Stimulated activated CD4-positive, alpha-beta T cell treated with anti-CD3 and anti-CD28 coated beads, Interleukin-2, amount 100 ng/mL, for 48 hours (primary cell): ENCODE measurements at places on chromosomes 5 and 9.

GRCh38 chr5:66222455-66222854 lies 78.4 kb downstream of the SREK1 start:
- no peak for DNase-seq

DNA sequence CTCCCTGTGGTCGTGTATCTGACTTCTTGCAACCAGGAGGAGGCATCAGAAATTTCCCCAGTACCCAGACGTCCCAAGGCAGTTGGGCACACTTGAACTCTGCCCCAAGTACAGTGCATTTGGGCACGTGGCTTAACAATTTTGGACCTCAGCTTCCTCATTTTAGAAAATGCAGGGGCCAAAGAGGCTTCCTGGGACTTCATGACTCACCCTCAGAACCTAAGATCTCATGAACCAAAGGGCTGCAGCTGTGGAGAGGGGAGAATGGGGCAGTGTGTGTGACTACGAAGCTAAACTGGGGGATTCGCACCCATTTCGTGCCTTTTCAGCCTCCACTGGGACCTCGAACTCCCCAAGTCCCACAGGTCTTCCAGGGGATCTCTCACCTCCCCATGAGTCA lies 59.2 kb downstream of the SYK start:
- DNase-seq = no peak

- DNase-seq = no peak
Observed at GRCh38 chr5:89042746-89043145, 159.8 kb upstream of the MEF2C start.

DNA sequence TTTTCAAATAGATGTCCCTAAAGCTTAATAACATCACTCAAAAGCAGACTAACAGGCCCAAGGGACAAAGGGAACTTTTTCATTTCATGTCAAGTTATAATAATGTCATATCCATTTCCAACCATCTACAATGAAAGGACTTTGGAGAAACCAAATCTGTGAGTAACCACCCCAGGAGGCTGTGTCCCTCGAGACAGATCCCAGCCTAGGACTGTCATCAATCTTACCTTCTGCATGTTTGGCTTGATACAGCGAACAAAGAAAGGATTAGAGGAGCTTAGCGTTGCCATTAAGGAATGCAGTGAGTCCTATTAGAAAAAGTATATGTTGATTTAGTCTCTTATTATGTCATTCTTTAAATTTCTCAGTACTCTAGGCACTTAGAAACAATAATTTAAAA lies 137.8 kb upstream of the RETREG1 start:
- DNase-seq = no peak

GRCh38 chr5:54140247-54140840 lies 170.0 kb downstream of the ARL15 start:
- DNase-seq = no peak

DNA sequence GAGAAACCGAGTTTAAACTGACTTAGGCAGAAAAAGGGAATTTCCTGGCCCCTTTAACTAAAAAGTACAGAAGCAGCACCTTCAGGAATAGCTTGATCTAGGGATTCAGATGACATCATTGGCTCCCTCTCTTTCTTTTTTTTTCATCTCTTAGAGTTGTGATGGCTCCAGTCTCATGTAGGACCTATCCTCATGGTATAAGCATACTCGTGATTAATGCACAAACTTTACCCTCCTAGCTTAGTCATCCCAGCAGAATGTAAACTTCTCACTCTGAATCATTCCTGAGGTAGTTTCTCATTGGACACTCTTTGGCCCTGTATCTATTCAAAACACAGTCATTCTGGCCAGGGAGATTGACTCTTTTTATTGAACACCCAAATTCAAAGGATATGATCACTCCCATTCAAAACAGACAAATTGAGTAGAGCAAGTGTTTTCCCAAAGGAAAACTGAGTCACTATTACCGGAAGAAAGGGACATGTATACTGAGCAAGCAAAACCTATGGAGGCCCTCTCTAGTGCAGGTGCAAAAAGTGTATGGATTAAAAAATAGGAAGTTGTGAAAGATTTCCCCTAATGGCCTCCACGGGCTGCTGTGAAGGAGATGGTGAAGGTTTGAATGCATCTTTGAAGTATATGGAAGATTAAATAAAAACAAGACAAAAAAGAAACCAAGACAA lies 27.6 kb upstream of the SMIM23 start:
- DNase-seq = no peak

GRCh38 chr5:154164249-154164581 lies 26.3 kb upstream of the GALNT10 start:
- DNase-seq = no peak

GRCh38 chr9:89915187-89915586 lies 310.4 kb downstream of the GADD45G start:
- no peak for DNase-seq

DNA sequence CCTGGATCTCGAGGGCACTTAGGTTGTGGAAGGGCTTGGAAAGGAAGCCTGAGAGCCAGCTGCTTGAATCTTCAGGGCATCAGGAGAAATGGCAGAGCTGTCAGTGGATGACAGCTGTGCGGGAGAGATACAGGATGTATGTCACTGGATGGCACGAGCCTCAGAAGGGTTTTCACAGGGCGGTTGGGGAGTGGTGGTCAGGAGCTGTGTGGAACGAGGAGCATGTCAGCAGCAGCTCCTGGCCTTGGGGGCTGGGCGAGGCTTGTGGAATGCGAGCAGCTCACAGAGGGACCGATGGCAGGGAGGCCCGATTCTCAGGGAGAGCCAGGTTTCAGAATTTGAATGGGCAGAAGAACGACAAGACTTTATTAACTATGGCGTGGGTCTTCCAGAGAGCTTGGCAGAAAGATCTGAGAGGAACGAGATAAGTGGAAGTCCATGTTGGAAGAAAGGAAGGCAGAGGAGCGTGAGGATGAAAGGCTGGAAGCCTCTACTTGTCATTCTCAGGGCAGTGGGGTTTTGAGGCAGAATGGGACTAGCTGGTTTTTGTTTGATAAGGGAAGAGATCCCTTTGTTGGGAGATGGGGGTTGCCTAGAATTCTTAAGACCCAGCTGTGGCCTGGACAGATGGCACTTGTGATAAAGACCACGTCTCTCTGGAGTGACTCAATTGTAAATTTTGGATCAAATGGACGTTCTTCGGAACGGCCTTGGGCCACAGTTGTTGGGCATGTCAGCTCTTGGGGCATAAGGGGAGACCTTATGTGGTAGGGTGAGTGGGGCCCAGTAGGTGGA lies 60.3 kb downstream of the SNX30 start:
- no peak for DNase-seq

DNA sequence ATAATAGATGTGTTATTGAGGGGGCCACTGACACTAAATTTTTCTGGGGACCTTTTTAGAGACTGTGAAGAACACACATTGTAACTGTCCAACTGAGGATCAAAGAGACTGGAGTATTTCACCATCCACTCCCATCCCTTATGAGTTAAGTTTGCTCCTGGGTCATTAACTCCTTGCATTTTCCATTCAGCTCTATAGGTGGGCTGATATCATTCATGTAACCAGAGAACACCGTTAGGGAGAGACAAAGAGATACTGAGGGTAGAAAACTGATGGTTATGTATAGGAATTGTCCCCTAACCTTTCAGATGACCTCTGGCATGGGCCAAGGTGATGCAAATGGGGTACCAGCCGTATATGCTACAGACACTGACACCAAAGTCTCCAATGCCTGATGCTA lies 142.4 kb upstream of the TLR4 start:
- DNase-seq = no peak

DNA sequence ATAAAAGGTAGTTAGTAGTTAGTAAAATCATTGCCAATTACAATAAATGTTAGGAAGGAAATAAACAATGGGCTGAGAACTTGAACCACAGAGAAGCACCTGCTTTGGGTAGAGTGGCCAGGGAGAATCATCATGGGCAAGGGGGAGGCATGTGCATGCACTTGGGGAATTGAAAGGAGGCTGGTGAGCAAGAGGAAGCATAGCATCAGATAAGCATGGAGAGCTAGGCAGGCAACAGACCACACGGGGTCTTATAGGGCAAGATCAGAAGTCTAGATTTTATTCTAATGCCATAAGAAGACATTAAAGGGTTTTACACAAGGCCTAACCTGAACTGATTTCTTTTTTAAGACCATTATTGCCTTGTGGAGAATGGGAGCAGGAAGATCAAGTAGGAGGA lies 93.4 kb downstream of the PIP5K1B start:
- DNase-seq = no peak

GRCh38 chr5:151584057-151584937 lies 6.8 kb downstream of the FAT2 start:
- no peak for DNase-seq

DNA sequence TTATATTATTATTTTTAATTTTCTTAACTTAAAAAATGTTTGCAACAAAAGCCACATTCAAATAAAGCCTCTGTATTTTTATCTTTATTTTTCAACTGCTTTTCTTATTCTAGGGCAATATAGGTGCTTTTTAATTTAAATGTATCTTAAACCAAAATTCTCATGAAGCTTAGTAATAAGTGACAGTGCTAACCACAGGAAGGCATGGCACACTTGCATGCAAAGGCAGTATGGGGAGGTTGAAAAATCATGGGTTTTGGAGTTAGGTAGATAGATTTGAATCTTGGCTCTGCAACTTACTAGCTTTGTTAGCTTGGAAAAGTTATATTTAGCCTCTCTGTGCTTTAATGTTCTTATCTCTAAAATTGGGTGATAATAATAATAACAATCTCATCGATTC lies 458.0 kb downstream of the DMAC1 start:
- DNase-seq = no peak

DNA sequence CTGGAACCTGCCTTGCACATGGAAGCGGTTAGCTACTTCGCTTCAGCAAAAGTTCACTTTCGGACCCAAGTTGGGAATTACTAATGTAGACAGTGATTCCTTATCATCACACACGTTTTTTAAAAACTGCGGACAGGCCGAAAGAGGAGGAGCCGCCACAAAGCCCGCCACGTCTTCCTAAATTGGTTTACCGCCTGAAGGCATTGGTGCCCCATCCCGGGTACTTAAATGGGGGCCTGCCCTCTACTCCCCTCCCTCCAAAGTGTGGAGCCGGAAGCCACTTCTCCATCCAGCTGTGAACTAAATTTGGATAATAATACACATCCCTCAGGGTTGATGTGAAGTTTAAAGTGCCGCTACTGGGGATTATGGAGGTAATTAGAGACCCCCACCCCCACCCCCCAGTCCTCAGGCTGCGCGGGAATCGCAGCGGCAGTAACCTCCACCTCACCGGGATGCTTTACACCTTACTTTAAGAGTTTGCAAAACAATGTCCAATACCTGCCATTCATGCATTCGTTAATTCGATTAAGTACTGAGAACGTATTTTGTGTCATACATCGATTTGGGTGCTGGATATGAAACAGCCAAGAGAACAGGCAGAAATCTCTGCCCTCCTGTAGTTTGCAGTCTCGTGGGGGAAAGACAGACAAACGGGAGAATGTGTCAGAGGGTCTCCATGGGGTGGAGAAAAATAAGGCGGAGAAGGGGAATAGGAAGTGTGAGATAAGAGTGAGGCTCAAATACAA lies 937 bp upstream of the MACROH2A1 start:
- no peak for DNase-seq

GRCh38 chr5:57662991-57663390 lies 180.4 kb upstream of the ACTBL2 start:
- no peak for DNase-seq

- DNase-seq = no peak
Observed at GRCh38 chr5:17665836-17666235, 31.6 kb downstream of the TAF11L14 start.
